ENCODE measurements at places on chromosomes 7 and 10.

DNA sequence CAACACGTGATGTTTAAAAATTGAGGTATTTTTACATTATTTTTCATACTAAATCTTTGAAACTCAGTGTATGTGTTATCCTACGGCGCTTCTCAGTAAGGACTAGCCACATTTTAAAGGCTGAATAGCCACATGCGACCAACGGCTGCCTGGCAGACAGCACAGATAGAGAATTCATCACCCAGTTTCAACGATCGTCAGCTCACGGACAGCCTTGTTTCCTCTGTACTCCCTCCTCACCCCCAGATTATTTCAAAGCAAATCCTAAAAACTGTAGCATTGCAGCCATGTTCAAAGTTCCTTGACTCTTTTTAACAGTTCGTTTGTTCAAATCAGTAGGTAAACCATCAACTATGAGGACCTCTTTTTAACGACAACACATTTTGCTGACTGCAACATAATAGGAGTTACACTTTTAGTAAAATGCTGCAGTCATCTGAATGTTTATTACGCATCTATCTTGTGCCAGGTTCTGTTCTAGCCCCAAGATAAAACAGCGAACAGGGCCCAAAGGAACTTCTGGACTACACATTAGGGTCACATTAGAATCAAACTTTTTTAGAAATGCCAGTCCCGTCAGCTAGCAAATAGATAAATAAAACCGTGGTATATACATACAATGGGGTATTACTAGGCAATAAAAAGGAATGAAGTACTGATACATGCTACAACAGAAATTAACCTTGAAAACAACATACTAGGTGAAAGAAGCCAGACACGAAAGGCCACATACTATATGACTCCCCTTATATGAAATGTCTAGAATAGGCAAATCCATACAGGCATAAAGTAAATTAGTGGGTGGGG, 5.7 kb downstream of the OSBPL3 start:
- DNase-seq: no peak

GRCh38 chr10:59099481-59099880, 77.0 kb upstream of the PHYHIPL start:
- DNase-seq: no peak

DNA sequence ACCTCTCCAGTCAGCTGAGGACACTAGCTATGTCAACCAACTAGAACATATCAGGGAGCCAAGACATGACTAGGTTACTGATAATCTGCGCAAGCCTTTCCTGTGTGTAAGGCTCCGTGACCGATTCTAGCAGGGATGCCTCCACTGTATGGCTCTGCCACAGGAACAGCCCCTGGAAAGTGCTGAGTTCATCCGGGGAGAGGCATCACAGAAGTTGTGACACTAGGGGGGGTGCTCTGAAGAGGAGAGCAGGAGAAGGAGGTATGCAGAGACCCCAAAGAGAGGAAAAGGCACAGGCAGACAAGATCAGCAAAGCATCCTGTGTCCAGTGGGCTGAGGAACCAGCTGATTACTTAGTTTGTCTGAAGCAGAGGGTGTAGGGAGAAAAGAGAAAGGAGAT, 13.5 kb downstream of the UPP1 start:
- no peak for DNase-seq

DNA sequence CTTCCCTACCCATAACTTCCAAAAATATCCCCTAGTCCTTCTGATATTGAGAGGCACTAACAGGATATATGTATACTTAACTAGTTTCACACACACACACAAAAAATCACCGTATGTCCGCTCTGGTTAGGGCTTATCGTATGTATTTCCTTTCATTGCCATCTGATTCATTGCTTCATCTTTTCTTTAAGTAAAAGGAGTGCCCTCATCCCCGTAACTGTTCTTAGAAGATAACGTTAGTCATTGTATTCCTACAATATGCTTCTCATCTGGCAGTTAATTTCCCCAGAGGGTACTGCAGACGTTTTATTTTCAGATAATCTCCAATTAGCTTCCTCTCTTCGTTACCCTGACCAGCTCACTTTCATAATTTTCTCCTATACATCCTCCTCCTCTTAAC, 37.3 kb downstream of the NRCAM start:
- no peak for DNase-seq

GRCh38 chr10:114061148-114061547, 17.5 kb downstream of the ADRB1 start:
- no peak for DNase-seq

DNA sequence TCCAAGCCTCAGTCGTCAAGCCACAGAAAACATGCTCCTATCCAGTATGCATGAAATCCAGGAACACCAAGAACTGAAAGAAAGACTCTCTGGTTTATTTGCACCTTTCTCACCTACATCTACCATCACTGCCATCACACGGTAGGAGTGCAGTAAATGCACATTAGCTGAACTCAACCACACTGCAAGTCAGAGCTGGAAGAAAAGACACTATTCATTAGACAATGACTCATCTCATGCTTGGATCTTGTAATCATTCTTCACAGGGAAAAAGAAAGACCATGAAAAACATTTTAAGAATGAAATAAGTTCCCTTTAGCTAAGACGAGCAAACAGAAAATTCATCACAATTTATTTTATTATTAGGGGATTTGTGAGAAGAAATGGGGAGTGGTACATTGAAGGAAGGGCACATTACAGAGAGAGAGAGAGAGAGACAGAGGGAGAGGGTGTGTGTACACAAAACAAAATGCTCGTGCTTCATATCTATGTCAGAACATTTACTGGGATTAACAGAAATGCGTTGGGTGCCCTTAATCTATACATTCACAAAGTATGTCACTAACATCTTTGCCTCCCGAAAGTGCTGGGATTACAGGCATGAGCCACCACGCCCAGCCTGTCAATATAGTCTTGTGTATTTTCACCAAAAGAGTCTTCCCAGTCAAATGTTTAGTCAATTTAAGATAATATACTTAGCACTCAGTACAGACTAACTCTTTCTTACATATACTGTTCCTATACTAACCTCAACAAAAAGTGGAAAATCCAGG, 324.9 kb downstream of the PARD3 start:
- no peak for DNase-seq

DNA sequence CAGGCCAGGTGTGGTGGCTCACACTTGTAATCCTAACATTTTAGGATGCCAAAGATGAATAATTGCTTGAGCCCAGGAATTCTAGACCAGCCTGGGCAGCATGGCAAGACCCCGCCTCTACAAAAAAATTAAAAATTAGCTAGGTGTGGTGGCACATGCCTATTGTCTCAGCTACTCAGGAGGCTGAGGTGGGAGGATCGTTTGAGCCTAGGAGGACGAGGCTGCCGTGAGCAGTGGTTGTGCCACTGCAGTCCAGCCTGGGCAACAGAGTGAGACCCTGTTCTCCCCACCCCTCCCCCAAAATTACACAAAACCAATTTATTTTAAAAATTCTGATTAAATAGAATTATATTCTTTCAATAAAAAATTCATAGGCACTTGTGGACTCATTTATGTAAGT, 39.0 kb downstream of the ABCB1 start:
- DNase-seq: no peak

- no peak for DNase-seq
Observed at GRCh38 chr7:70215491-70215890, 617.2 kb downstream of the AUTS2 start.

DNA sequence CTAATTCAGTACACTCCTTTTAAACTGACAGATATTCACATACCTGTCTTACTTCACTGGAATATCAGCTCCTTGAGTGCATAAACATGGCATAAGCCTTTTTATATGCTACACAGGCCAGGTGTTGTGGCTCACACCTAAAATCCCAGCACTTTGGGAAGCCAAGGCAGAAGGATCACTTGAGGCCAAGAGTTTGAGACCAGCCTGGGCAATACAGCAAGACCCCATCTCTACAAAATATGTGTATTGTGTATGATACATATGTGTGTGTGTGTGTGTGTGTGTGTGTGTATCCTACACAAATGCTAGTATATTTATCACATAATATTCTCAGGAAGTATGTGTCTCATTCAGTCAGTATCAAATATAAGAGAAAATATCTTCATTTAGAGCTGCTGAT, 45.3 kb downstream of the DNAJC12 start:
- DNase-seq: no peak

DNA sequence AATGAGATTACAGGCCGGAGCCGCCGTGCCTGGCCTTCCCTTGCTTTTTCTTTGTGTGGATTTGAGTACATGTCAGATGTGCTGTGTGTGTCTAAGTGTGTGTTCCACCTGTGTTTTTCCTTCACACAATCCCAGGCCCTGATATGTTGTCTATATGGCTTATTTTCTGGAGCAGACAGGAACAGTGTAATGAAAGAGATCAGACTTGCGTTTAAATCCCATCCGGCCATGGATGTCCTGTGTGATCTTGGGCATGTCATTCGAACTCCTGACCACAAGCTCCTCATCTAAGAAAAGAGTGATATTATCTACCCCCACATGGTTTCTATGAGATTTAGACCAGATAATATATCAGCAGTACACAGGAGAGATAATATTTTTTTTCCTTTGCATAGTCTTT, 37.2 kb downstream of the APBB1IP start:
- no peak for DNase-seq

DNA sequence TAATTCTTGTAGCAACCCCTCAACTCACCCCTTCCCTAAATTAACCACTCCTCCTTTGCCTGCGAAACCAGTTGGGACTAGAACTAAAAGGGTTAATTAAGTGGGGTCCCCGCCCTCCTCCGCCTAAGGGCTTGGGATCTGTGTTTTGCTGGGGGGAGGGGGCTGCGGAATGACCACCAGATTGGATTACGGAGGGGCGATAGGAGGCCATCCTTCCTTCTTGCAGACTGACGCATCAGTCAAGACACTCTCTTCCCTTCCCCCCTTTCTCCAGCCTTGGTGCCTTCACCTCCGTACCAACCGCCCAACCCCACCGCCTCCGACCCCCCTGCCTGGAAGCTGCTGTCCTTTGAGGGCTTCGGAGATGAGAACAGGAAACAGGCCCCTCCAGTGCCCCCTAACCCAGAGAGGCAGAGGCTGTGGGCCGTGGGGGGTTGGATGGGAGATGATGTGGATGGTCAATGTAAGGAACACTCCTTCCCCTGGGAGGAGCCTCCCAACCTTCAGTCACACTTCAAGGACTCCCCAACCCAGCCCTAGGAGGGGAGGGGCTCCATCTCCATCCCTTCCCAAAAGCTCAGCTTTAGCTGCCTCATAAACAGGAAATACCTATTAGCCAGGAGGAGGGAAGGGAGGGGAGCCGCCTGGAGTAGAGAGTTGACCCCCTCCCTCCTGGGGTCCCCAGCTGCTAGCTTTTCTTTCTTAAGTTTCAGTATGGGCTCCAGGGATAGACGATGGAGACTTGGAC, 997 bp upstream of the LDB1 start:
- DNase-seq: no peak

GRCh38 chr7:112752576-112752975, 37.6 kb downstream of the TMEM168 start:
- DNase-seq: no peak

DNA sequence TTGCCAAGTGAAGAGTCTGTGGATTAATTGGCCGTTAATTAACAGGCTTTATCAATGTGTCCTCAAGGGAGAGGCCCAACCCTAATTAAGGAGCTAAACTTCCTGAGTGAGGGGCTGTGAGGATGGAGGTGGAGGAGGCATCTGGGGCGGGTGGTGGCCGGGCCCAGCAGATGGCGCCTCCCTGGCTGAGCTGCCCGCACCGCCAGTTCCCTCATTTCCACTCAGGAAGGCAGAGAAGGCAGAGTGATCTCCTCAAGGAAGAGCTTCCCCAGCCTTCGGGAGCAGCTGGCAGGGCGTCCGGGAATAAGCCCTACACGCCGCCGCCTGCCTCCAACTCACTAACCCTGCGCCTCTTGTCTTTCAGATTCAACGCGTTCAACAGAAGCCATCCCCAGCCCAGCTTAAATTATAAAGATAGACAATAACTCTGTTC, 112.2 kb downstream of the CYTH3 start:
- no peak for DNase-seq

DNA sequence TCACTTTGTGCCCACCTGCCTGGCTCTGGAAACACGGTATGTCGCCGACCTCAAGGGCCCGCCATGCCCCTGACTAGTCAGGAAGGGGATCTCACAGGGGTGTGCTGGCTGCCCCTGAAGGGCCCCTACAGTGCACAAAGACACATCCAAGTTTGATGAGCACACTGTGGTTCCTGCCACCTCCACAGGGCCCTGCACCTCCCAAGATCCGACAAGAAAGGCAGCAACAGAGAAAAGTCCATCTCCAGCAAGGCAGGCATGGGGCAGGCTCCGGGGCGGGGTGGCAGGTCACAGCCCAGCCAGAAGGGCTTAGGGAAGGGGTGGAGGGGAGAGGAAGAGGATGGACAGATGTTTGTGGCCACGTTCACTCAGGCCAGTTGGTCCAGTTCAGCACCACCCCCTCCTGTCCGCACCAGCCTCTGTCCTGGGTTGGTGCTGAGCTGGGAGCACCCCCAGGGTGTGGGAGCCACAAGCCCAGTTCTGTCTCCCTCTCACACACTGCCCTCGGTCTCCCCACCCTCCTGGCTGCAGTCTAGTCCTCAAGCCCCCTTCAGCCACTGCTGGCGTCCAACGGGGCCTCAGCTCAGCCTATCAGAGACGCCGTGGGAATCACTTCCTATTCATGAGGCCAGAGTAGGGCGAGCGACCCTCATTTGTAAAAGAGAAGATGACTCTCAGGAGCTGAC, 11.5 kb downstream of the DRGX start:
- DNase-seq: no peak

DNA sequence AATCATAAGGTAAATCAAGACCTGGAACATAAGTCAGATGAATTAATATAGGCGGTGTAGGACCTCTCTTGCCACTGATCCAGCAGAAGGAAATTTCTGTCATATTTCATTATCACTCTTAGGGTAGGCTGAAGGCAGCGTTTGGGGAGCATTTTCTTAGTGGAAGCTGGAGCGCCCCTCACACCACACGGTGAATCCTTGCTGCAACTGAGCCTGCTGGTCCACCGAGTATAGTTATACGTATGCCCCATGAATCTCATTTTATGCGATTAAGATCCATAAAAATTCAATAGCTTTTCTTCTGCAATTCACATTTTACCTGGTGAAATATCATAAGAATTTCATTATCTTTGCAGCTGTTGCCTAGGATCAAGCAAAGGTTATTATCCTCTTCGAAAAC, 19.6 kb downstream of the EBF3 start:
- no peak for DNase-seq

DNA sequence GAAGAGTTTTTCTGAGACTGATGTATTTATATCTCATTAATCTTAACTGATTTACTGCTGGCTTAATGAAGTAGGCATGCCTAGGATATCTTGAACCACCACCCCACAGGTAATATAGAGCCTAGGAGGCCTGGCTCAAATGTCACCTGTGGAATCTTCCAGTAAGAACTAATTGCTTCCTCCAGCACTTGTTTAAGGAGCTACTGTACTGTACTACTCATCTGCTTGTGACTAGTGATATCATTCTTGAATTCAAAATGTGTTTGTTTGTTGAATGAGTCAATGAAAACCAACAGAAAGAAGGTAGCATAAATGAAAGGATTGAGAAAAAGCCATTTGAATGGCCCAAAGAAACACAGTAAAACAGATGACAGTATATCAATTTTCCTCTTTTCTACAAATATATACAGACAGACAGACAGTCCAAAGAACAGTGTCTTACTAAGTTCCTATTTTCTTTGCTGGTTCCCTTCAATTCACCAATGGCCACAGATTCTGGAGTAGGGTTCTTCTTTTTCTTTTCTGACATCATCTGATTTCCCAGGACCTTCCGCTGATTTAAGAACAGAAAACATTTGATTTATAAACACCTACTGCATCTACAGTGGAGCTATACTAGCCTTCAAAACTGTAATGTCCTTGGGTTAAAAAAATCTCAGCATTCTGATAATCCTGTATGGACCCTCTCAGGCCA, 43.7 kb upstream of the SLIT1 start:
- no peak for DNase-seq

- no peak for DNase-seq
Observed at GRCh38 chr7:37390114-37390513, 58.5 kb downstream of the ELMO1 start.
